ENCODE measurements at places on chromosomes 3 and 15. TPM values are rescaled to one million over a fixed set of nuclear protein-coding genes. Genes with fewer than 3 reads are reported as not detected.

CAMK2N2 gene
- total RNA-seq: 0.10 TPM

CHRD gene
- 23.9 TPM for total RNA-seq

NEK4 gene
- total RNA-seq: 30.8 TPM

CPEB1 gene
- 0.35 TPM for total RNA-seq

ATP13A4 gene
- total RNA-seq: not detected

ADGRG7 gene
- total RNA-seq: 0.35 TPM

PLSCR2 gene
- 1.4 TPM for total RNA-seq

GRCh38 chr15:83312071-83312470 is 27.6 kb upstream of the BNC1 start:
- DNase-seq: no peak

DNA sequence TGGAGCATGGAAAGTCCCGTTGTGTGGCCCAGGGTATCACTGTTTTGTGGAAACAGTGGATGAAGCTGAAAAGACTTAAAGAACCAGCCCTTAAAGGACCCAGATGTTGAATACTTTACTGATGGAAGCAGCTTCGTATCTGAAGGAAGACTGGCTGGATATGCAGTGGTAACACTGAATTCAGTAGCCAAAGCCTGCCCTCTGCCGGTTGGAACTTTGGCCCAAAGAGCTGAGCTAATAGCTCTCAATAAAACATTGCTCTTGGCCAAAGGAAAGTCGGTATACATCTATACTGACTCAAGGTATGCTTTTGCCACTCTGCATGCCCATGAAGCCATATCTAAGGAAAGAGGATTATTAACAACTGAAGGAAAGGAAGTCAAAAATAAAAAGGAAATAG is 885.4 kb downstream of the PDCD6IP start:
- DNase-seq: peak; percentile 23

- DNase-seq: no peak
Observed at GRCh38 chr15:85463276-85463892, 83.0 kb downstream of the AKAP13 start.

DNA sequence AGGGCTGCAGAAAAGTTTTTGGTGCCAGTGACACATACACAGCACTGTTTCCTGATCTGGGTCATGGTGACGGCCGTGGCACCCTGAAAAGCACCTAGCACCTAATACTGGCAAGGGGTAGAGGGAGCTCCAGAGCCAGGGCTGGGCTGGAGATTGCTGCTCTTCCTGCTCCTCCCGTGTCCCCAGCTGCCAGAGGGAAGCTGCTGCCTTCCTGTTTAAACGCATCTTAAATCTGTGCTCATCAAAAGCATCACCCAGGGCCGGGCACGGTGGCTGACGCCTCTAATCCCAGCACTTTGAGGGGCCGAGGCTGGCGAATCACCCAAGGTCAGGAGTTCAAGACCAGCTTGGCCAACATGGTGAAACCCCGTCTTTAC is 156.7 kb upstream of the MEF2A start:
- peak; percentile 58 for DNase-seq

DNA sequence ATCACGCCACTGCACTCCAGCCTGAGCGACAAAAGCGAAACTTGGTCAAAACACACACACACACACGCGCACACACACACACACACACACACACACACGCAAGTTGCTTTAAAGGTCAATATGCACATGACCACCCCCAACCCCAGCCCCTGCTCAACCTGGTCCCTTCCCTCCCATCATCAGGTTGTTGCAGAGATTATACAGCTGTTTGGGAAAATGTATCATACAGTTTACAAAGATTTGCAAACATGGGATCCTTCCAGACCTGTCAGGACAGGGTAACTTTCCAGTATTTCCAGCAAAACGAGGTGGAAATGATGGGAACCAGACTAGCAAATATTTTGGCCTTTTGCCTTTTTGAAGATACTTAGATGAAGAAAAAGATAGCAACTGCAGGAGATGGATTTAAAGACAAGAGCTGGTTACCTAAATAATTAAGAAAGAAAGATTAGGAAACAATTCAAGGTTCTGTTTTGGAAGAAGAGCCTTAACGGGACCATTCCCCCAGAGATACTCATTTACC is 80.2 kb downstream of the TNIK start:
- DNase-seq: no peak

GRCh38 chr15:56919609-56920366 is 1.3 kb downstream of the TCF12 start:
- peak; percentile 40 for DNase-seq

DNA sequence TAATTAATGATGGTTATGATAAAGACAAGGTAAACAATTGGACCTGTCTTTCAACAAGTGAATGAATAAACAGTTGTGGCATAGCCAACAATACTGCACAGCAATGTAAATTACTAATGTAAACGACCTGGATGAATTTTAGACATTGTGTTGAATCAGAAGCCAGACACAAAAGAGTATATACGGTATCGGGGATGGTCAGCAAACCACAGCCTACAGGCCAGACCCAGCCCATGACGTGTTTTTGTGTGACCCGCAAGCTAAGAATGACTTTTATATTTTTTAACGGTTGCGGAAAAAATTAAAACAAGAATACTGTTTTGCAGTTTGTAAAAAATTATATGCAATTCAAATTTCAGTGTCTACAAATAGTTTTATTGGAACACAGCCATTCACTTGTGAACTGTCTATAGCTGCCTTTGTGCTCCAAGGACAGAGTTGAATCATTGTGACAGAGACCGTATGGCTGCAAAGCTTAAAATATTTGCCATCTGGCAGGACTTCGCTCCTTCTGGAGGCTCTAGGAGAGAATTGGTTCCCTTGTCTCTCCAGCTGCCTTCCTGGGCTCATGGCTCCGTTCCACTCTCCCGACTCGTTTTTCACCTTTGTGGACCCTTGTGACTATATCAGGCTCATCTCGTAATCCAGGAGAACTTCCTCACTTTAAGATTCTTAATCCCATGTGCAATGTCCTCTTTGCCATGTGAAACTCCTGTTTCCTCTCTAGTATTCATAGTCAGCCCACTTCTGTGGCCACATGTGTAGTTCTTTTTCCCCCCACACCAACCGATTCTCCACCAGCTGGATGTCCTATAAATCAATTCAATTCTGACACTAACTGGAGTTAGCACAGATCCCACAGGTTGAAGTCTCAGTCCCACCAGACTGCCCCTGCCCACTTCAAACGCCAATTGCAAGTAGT is 72.7 kb downstream of the CMTM8 start:
- DNase-seq: no peak

DNA sequence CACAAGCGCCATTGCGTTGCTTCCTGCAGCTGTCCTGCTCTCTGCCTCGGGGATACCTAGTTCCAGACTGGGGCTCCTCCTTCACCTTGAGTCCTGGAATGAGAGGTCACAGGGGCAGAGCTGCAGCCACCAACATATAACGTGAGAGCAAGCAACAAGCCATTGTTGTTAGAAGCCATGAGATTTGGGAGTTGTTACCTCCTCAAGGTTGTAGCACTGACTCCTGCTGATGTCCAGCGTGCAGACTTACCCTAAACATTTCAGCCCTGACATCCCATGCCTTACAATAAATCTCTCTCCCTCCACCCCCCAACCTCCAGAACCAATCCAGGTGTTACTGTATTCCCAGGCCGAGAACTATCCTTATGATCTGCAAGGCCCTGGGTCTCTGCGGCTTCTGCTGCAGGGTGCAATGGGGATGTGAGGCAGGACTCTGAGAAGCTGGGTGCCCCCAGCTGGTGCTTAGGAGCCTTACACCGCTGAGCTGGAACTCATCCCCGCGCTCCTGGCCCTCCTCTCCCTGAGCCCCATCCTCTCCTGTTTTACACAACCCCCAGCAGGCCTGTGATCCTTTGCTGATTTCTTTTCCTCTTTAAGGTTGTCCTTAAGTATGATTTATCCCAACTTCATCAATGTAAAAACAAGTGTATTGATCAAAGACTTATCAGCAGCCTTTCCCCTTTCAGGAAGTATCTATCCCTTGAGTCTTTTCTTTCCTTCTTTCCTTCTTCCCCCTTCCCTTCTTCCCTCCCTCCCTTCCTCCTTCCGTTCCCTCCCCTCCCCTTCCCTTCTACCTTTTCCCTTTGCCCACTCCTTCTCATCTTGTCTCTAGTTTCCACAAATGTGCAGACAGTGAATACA is 84.2 kb upstream of the ABHD2 start:
- DNase-seq: peak; percentile 42

DNA sequence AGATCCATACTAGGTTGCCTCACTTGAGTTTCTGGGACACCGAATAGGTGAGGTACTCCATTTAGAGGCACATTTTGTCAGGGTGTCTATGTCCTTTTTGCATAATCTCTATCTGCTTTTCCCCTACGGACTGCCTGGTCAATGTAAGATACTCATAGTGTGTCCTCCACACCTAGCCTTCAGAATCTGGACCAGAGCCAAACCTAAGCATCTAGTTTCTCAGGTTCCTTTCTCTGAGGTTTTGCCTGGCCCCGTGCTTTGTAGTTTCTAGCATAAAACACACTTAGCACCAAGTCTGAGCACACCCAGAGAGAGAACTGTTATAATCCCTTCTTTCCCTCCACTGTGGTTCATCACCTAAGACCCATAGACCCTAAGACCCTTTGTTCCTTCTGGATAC is 105.9 kb upstream of the MLF1 start:
- DNase-seq: no peak

DNA sequence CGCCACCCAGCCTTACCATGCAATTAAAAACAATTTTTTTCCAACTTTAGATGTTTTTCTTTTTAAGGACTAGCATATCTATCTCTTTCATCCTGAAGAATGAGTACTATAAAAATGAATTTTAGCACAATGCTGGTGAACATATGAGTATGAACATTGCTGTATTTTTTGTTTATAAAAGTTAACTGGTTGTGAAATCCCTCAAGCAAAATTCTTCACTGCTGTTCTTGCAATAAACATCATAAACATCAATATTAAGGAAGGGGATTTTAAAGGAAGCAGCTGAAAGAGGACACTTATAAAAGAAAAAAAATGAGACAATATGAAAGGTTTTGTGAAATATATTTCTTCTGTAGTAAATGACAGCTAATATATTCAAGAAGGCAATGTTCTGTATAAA is 3.0 kb downstream of the PLSCR4 start:
- no peak for DNase-seq

DNA sequence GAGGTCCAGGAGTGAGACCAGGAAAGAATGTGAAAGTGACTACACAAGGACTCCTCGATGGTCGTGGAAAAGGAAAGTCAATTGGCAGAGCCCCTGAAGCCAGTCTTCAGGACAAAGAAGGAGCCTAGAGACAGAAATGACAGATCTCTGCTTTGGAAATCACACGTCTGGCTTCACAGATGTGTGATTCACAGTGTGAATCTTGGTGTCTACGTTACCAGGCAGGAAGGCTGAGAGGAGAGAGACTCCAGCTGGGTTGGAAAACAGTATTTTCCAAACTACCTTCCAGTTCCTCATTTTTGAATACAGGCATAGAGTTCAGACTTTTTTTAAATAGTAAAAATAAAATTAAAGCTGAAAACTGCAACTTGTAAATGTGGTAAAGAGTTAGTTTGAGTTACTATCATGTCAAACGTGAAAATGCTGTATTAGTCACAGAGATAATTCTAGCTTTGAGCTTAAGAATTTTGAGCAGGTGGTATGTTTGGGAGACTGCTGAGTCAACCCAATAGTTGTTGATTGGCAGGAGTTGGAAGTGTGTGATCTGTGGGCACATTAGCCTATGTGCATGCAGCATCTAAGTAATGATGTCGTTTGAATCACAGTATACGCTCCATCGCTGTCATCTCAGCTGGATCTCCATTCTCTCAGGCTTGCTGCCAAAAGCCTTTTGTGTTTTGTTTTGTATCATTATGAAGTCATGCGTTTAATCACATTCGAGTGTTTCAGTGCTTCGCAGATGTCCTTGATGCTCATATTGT is 6.0 kb downstream of the CCR2 start:
- peak; percentile 23 for DNase-seq

- DNase-seq: no peak
Observed at GRCh38 chr15:59828263-59828662, 139.1 kb upstream of the BNIP2 start.

- DNase-seq: no peak
Observed at GRCh38 chr3:31765871-31766270, 215.2 kb downstream of the OSBPL10 start.

DNA sequence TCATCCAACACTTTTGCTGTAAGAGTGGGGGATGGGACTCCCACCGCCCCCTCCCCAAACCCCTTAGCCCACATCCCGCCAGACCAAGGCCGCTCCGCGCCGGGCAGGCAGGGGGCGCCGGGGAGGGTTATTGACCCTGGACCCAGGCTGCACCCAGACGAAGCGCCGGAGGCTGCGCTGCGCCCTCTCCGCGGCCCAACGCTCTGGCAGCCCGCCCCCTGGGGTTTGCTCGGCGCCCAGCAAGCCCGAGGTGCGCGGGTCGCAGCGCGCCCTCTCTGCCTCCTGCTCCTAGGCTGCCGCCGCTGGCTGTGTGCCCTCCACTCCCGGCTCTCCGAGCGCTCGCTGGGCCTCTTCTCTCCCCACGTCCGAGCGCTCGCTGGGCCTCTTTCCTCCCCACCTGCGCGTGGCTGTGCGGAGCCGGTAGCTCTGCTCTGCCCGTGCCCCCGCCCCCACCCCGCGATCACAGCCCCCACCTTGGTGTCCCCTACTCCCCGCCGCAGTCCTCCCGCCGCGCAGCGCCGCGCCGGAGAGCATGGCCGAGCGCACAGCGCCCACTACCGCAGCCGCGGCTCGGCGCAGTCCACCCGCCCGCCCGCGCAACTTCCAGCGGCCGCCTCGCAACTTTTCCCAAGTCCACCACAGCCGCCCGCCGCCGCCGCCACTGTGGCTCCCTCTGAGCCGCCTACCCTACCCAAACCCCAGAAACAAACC is 1.2 kb downstream of the MECOM start:
- peak; percentile 29 for DNase-seq

GRCh38 chr3:167811031-167811430 is 75.5 kb downstream of the SERPINI1 start:
- no peak for DNase-seq

GRCh38 chr3:177382944-177383343 is 185.7 kb upstream of the TBL1XR1 start:
- no peak for DNase-seq

GRCh38 chr15:40918799-40919392 is 10.2 kb upstream of the DLL4 start:
- no peak for DNase-seq

DNA sequence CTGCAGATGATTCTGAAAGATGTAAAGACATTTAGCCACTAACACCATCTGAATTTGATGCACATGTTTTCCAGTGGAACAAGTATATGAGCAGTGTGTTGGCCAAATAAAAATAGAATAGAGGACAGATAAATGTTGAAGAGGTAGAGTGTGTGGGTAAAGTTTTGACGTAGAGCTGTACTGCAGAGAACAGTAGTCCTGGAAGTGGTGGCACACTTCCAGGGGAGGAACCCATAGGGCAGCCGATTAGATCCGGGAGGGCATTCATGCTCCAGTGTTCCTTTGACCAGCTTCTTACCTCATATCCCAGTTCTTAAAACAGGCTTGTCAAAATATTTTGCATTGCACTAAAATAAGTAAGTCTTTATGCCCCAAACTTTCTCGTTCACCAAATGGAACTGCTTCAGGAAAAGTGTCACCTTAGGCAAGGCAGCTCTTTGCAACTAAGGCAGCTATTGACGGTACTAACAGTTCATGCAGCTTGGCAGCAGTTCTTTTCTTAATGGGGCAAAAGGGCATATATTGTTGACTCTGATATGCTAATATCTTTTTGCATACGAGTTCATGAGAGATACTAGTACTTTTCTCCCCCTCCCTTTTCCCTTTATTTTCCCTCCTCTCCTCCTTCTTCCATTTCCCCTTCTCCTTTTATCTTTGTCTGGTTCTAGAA is 429.3 kb upstream of the AZI2 start:
- DNase-seq: no peak

GRCh38 chr3:7205962-7206361 is 345.0 kb downstream of the GRM7 start:
- peak; percentile 50 for DNase-seq

- DNase-seq: no peak
Observed at GRCh38 chr3:138578961-138579574, 15.0 kb downstream of the CEP70 start.

- no peak for DNase-seq
Observed at GRCh38 chr3:29241855-29242254, 39.0 kb upstream of the RBMS3 start.

Data from renal cortical epithelial cell (primary cell).